Activated T-cell treated with anti-CD3 and anti-CD28 coated beads, Interleukin-2, amount 50 U/mL, for 1 hour (primary cell): ENCODE measurements at places on chromosomes 1 and 21.
A peak's percentile ranks its signal among the peaks of the same experiment; 100 is the strongest.

- DNase-seq = no peak
Measured at GRCh38 chr1:11980676-11980972, 380 bp downstream of the MFN2 start.

GRCh38 chr21:24829397-24829796 is 777.9 kb downstream of the MRPL39 start:
- no peak for DNase-seq

DNA sequence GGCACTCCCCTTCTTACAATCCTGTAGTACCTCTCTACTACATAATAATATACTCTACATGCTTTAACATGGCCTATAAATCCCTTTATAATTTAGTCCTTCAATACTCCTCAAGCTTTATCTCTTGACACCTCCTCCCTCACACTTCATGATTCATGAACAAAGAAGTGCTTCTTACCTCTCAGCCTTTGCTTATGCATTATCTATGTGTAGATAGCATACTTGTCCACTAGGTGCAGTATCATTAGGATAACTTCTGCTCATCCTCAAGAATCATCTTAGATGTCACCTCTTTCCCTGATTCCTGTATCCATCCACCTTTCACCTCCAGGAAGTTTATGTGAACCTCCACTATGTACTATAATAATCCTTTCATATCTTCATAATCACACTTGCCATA is 74.4 kb downstream of the COL24A1 start:
- no peak for DNase-seq

- no peak for DNase-seq
Measured at GRCh38 chr21:39874759-39875158, 7.5 kb downstream of the PCP4 start.

DNA sequence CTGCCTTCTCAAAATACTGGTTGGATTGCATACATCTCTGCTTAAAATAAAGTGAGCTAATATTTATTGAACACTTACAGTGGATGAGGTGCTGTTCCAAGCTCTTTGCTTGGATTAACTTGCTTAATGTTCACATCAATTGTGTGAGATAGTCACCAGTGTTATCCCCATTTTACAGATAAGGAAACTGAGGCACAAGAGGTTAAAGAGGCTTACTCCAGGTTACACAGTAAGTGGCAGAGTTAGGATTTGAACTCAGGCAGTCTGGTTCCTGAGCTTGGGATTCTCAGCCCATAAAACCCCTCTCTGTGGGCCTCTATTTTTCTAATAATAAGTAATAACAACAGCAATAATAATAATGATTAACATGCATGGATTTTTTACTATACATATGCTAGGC is 13.6 kb upstream of the FAAH start:
- no peak for DNase-seq

DNA sequence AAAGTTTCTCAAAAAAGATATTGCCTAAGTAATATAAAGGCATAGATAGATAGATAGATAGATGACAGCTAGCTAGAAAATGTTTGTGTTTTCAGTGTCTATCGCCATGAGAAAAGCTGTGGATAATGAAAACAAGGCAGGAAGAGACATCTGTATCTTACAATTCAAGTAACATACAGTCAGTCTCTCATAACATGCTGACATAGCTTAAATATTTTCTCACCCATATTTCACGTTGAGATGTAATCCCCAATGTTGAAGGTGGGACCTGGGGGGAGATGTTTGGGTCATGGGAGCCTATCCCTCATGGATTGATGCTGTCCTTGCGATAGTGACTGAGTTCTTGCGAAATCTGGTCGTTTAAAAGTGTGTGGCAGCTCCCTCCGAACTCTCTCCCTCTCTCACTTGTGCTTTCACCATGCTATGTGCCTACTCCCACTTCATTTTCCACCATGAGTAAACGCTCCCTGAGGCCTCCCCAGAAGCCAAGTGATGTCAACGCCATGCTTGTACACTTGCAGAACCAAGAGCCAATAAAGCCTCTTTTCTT is 856.8 kb upstream of the ADAMTS5 start:
- no peak for DNase-seq

GRCh38 chr1:26350343-26350700 is 3.6 kb downstream of the CRYBG2 start:
- no peak for DNase-seq

DNA sequence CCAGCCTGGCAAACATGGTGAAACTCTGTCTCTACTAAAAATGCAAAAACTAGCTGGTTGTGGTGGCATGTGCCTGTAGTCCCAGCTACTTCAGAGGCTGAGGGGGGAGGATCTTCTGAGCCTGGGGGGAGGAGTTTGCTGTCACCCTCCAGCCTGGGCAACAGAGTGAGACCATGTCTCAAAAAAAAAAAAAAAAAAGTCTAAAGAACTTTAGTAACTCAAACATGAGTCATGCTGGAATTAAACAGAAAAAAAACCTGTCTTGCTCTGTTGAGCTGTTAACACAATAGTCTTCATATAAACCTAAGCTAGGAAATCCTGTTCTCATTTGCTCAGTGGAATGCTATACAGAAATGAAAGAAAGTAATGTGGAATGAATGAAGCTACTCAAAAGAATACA is 16.7 kb upstream of the DISP1 start:
- DNase-seq = no peak

DNA sequence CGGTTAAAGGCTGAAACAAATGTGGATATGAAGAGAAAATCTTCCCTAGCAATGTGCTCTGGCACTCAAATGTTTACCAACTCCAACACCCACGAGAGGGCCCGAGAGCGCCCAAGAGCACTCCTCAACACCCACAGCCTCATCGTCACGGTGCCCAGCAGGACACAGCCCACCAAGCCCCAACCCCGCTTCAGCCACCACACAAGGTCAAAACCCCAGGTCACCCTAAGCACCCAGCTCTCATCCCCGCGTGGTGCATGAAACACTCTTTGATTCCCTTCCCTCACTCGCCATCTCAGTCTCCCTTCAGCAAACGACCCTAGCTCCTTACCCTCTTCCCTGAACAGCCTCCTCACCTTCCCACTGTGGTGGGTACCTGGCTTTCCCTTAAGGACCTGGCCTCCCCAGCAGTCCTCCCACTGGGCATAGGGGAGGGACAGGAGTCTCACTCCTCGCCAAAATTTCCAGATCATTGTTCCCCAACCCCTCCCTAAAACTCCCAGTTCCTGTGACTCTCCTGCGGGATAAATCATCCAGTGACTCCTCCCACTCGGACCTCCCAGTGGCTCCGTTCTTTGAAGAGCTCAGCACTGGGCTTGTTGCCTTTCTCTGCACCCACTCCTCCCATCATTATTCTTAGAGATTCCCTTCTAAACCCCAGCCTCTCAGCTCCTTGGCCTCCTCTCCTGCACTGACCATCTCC is 170.4 kb upstream of the SYT6 start:
- DNase-seq = no peak

DNA sequence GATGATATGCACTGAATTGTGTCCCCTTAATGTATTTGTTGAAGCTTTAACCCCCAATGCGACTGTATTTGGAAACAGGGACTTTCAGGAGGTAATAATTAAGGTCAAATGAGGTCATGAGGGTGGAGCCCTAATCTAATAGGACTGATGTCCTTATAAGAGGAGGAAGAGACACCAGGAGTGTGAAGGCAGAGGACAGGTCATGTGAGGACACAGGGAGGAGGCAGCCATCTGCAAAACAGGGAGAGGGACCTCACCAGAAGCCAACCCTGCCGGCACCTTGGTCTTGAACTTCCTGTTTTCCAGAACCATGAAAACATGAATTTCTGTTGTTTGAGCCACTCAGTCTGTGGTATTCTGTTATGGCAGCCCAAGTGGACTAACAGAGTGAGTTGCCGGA is 15.3 kb downstream of the SYF2 start:
- no peak for DNase-seq

DNA sequence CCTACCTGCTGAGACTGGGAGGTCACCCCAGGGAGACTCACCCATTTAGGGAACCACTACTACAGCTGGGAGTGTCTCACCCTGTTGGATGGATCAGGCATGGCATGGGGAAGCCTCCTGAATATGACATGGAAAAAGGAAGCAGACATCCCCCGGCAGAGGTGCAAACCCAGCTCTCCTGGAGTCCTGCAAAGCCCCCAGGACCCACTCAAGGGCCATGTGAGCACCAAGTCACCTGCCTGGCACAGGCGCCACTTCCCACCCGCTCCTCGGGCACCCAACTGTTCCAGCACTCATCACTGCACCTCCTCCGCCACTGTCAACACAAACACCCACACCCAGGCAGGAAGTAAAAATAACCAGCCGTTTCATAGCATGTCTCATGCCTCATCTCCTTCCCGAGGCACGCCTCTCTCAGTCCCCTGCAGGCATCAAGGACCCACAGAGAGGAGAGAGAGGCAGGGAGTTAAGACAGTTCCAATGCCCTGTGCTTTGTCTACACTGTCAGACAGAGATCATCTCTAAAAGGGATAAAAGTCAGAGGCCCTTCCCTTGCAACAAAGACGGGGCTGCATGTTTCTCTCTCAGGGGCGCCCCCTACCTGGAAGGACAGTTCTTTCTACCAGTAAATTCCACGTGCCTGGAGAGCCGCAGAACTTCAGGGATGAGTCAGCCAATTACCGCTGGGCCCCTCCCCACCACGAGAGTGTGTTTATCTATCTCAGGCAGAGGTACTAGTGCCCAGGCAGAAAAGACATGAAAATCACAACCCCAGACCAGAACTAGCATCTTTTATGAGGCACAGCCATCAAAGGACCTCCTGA is 150.1 kb upstream of the SOD1 start:
- peak; percentile 71 for DNase-seq

- DNase-seq = no peak
Measured at GRCh38 chr1:22204989-22205913, 62.4 kb upstream of the WNT4 start.

DNA sequence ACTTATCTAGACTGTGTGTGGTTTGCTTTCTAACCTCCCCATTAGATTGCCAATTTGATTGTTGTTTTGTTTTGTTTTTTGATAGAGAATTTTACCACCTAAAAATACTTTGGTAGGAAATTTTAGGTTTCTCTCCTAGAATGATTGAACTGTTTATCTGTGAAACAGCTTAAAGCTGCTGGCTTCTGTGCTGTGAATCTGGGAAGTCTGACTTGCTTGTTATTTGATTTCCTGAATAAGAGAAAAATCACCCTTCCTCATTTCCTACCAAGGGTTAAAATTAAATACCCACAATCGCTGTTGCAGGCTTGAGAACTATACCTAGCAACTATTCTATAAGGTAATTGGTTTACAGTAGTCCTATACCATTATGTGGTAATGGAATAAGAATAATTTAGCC is 198.9 kb upstream of the CACYBP start:
- no peak for DNase-seq

DNA sequence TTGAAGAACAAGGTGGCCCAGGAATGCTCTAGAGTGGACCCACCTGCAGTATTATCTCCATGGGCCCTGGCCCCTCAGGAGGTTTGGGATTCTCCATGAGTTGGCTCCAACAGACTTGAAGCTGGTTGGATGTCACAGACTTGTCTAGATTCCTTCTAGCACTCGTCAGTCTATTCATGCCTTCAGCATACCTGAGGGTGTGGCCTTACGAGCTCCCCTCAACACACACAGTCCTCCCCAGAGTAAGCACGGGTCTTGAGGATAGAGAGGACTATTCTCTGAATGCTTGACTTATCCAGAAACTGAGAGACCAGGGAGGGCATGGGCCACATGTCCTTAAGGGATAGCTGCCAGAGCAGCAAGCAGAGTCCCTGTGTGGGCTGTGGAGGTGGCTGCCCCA is 45.9 kb upstream of the COL6A1 start:
- DNase-seq = no peak

- no peak for DNase-seq
Measured at GRCh38 chr1:36542962-36543515, 60.3 kb upstream of the CSF3R start.

- no peak for DNase-seq
Measured at GRCh38 chr1:56330391-56331026, 248.9 kb downstream of the PLPP3 start.

GRCh38 chr1:84833194-84833593 is 59.8 kb downstream of the LPAR3 start:
- DNase-seq = no peak

DNA sequence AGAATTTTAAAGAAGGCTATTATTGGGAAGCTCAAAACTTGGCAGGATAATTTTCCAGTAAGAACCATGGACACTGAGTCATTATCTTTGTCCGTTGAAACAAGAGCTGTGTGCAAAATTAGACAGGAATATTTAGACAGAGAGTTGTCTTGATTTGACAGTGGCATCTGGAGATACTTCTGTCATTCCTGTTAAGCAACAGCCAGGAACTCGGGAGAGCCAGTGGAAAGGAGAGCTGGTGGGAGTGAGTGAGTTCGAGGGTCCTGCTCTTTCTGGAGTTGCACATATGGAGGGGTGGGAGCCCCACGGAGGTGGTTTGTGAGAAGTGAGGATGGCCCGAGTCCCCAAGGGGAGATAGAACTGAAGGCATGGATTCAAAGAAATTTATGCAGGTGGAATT is 3.1 kb downstream of the COQ8A start:
- DNase-seq = no peak

DNA sequence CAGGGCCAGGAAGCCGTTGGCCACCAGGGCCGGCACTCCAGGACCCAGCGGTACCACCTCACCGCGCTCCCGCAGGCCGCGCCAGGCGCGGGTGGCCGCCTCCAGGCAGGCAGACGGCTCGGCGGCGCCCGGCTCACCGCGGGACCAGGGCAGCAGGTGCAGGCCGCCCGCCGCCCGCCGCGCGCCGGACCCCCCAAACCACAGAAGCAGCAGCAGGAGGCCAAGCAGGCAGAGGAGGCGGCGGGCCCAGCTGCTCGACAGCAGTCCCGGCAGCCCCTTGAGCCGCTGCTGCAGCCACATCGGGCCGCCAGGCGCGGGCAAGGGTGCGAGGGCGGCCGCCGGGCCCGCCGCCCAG is 312 bp downstream of the KIAA2013 start:
- no peak for DNase-seq

GRCh38 chr1:112172294-112172882 is 182.9 kb upstream of the KCND3 start:
- no peak for DNase-seq

- no peak for DNase-seq
Measured at GRCh38 chr1:89279011-89279466, 6.4 kb upstream of the GBP5 start.

DNA sequence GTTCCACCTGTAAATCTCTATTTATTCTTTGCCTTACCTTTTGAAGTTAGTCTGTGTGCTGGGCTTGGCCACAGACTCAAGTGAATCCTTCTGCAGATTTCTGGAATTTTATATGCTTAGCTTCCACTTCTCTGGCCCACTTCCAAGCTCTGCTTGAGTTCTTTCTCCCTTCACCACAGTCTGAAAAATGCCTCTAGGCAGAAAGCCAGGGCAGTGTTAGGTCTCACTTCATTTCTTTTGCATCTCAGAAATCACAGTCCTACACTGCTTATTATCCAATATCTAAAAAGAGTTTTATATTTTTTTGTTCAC is 48.9 kb downstream of the INKA2 start:
- no peak for DNase-seq

- no peak for DNase-seq
Measured at GRCh38 chr21:39538453-39539042, 74.2 kb upstream of the B3GALT5 start.

DNA sequence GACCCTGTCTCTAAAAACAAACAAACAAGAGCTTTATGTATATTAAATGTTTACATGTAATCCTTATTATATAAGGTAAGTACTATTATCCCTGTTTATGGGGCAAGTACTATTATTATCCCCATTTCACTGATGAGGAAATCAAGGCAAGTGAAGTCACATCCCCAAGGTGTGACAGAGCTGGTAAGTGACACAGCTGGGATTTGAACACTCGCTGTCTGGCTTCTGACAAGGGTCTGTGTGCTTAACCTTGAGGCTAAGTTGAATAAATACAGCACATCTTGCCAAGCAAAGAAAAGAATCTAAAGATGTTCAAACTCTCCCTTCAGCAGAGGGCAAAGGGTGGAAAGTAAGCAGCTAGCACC is 167.9 kb upstream of the IRF2BP2 start:
- DNase-seq = no peak
